Activated CD4-positive, alpha-beta T cell treated with anti-CD3 and anti-CD28 coated beads for 24 hours (primary cell): ENCODE measurements at places on chromosomes 1 and 21.

DNA sequence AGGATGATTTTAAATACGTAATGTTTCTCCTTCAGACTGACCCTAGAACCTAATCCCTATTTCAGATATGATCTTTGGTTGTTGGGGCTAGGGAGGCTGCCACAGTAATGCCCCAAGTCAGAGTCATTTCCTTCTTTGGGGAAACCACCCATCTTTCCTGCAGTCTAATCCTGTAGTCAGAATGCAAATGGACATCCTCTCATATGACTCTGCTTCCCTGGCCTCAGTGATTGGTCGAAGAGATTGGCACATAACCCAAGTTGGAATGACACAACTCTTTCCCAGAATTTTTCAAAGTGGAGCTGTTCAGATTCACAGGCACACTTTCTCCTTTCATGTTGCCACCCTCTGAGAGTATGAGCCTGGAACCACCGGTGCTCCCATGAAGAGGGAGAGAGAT, 58.8 kb upstream of the ZNF644 start:
- DNase-seq: no peak

DNA sequence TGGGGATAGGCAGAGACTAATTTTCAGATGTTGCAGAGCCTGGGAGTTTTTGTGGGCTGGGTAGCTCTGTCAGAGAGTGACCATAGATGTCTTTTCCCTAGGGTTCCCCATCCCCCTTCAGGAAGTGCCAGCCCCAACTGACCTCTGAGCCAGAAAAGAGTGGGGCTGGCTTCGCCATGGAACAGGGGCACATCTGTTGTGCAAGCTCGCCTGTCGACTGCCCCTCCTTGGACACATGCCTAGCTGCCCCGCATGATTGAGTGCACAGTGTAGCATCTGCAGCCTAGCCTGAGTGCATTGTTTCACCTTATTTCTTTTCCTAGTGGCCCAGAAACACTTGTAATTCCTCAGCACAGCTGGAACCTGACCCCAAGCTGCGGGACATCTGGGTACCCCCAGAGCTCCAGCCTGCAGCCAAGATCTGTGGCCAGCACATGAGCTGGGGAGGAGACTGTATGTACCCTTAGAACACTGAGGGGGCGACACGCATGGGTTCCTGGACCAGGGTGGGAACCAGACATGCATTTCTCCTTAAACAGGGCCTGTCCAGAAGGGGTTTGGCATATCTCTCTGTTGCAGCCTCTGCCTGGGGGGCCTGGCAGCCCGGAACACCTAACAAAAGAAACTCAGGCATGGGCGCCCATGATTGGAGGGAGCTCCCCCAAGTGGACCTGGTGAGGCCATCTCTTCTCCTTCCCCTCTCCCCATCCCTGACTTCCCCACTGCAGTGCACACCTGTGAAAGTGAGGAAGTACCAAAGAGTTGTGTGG, 55.2 kb downstream of the SYT14 start:
- no peak for DNase-seq

GRCh38 chr1:23619299-23620188, 60.2 kb upstream of the ID3 start:
- DNase-seq: peak; percentile 55

DNA sequence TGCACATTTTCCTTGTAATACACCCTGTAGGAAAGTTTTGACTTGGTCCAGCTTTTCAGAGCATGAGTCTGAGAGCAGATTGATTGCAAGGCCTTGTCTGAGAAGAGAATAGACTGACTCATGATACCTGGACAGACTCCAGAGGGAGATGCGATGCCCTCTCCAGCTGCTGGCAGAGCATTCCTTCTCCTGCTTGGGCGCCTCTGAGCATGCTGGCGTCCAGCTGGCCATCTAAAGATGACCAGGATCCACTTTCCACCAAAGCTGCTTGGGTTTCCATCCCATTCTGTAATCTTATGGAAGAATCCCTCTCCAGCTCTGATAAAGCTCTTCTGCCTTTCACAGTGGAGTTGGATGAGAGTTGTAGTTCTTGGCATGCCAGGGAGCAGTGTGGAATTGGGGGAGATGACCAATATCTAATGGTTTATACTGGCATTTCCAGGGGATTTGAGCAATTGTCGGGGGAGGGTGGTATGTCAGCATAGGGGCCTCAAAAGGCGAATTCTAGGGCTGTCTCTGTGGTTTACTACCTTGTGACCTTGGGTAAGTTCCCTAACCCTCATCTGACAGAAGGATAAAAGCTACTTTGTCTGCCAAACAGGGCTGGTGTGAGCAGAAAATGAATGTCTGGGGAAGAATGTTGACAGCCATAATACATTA, 19.5 kb downstream of the SZRD1 start:
- no peak for DNase-seq

DNA sequence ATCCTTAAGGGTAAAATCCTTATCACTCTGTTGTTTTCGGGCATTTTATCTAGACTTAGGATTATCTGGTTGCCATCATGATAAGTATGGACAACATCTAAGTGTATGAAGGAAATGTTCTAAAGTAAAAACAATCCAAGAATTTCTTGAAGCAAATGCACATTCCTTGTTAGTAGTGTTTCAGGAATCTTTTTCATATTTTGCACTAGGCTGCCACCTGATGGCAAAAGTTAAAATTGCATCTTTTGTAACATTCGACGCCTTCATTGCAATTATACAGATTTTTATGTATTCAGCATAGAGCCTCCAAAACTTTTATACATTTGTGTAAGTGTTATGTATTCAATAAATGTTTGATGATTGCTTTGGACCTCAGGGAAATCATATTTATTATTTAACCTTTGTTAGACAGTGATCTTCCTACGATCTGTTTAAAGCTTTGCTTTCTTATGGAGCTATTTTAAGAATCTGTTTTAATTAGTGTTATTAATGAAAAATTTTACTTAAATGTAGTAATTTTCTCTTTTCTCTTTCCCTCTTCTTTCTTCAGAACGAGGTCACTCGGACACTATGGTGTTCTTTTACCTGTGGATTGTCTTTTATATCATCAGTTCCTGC, 49.4 kb upstream of the KIAA1614 start:
- no peak for DNase-seq

DNA sequence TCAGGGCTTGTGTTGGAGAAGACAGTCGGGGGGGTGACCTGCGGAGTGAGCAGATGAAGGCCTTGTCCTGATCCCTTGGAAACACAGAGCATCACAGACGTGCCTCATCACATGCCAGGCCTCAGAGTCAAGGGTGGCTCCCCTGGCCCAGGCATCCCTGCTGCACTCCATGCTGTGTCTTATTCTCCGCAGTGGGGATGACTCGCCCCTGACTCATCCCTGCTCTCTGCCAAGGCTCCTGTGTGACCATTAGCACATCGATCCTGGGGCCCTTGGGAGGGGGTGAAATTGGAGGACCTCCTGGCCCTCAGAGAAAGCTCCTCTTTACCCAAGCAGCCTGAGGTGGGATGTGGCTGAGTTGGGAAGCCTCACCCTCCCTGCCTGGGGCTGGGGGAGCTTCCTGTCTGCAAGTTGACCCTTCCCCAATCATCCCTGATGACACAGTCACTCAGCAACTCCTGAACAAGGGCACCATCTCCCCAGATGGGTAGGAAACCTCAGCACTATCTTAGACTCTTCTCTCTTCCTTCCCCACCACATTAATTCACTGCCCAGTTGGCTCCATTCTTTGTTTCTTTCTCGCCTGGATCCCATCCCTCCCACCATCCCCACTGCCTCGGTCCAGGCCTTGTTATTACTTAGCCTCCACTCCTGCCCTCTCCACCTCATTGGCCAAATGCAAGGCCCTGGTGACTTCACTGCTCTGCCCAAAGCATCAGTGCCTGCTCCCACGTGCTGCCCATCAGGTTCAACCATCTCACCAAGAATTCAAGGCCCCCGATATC, 74.6 kb downstream of the CAMK2N1 start:
- DNase-seq: no peak

DNA sequence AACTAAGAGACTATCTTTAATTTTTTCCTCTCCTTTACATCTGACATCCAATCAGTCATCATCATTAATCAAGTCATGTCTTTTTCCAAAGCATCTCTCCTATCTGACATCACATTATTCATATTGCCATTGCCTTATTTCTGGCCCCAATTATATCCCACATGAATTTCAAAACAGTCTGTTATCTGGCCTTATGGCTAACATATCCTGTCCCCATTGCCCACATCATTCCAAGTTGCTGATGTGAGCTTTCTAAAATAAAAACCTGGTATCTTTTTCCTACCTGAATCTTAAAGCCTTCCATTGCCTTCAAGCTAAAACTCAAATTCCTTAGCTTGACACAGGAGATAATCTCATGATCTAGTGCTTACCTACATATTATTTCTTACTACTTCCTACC, 283.9 kb downstream of the LRRC40 start:
- DNase-seq: no peak

- no peak for DNase-seq
These were observed 429.4 kb upstream of the TMPRSS15 start for GRCh38 chr21:18832950-18833349.

- peak; percentile 29 for DNase-seq
These were observed at the start of gene GBP4 for GRCh38 chr1:89198491-89199072. GBP4 (minus strand) TSS chr1:89198942; CDS start chr1:89198834, 108 bp downstream.

- no peak for DNase-seq
These were observed 27.8 kb downstream of the HSPG2 start for GRCh38 chr1:21909286-21909759.

GRCh38 chr21:16709866-16710550, 802.8 kb upstream of the CXADR start:
- DNase-seq: no peak

GRCh38 chr1:201085902-201086735, 26.1 kb downstream of the CACNA1S start:
- DNase-seq: peak; percentile 1

DNA sequence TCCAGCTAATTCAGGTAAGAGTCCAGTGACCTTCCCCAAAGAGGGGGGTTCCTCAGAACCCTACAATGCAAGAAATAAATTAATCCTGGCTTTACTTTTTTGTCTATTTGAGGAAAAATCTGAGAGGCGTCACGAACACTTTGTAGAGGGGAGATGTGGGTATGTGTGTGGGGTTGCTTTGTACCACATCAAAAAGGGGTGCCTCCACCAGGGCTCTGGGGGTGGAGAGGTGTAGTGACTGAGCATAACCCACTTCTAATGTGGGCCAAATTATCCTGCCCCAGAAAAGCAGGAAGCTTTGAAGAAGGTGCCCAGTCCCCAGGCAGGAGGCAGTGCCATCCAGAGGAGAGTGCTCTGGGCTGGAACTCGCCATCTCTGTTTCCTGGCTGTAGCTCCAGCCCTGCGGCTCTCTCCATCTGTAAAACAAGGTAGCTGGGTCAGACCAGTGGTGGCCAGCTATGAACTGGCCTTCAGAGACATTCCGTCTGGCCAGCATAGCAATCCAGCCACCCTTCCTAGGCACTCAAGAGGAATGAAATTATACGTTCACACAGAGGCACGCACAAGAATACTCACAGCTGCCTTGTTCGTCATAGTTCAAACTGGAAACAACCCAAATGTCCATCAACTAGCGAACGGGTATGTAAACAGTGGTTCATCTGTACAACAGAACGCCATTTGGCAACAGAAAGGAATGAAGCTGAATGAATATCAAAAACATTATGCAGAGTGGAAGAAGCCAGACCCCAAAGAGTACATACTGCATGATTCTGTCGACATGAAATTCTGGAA, 45.4 kb upstream of the TNFRSF1B start:
- no peak for DNase-seq

GRCh38 chr1:40636777-40637176, 28.7 kb downstream of the RIMS3 start:
- no peak for DNase-seq

DNA sequence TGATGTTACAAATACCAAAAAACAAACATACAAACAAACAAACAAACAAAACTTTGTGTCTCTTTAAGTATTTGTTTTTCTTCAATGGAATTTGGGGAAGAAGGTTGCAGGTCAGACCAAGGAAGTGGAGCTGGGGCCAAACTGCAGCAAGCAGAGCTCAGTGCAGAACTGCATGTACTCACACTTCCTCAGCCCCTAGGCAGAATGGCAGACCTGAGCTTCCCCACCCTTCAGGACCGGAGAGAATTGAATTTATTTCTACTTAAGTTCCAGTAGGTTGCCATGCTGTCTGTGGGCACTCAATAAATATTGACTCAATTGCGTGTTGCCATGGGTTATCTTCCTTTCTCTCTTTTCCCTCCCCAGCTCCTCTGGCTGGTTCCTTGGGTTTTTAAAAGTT, 173.6 kb downstream of the PTGER3 start:
- DNase-seq: no peak

- no peak for DNase-seq
These were observed 4.3 kb downstream of the PEA15 start for GRCh38 chr1:160209321-160210046.

- DNase-seq: no peak
These were observed 8.5 kb downstream of the UBQLN4 start for GRCh38 chr1:156045076-156045475.

DNA sequence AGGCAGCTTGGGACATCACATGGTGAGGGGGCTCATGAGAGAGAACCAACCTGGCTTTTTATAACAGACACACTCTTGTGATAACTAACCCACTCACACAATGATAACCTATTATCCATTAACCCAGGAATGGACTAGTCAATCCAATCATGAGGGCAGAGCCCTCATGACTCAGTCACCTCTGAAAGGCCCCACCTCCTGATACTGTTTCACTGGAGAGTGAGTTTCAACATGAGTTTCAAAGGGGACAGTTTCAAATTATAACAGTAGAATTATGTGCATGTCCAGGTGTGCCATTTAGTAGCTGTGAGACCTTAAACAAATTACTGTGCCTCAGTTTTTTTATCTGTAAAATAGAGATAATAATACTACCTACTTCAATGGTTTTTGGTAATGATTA, 47.6 kb upstream of the PPP2R5A start:
- DNase-seq: no peak

GRCh38 chr1:86537928-86538695, 8.8 kb upstream of the CLCA4 start:
- no peak for DNase-seq

DNA sequence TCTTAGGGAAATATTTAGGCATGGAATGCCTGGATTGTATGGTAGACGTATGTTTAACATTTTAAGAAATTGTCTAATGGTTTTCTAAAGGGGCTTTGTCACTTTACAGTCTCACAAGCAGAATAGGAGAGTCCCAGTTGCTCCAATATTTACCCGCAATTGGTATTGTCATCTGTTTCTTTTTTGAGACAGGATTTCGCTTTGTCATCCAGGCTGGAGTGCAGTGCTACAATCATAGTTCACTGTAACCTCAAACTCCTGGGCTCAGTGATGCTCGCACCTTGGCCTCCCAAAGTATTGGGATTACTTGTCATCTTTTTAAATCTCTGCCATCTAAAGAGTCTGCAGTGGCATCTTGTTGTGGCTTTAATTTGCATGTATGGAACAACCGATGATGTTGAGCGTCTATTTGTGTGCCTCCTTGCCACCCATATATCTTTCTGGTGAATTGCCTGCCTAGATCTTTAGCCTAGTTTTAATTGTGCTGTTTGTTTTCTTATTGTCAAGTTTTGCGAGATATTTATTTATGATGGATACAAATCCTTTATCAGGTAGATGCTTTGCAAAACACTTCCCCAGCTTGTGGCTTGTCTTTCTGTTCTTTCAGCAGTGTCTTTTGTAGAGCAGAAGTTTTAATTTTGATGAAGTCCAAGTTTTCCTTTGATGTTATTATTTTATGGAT, 32.0 kb upstream of the EDARADD start:
- no peak for DNase-seq
